ENCODE measurements at places on chromosomes 6 and 20.

GRCh38 chr6:135188718-135189117, 7.6 kb downstream of the MYB start:
- no peak for DNase-seq

- peak; percentile 17 for DNase-seq
These were observed at the start of gene EEF1A2 for GRCh38 chr20:63498960-63499337. Gene EEF1A2, minus strand, starts transcription at chr20:63499083. Its CDS starts 1,320 bp downstream, at chr20:63497763.

DNA sequence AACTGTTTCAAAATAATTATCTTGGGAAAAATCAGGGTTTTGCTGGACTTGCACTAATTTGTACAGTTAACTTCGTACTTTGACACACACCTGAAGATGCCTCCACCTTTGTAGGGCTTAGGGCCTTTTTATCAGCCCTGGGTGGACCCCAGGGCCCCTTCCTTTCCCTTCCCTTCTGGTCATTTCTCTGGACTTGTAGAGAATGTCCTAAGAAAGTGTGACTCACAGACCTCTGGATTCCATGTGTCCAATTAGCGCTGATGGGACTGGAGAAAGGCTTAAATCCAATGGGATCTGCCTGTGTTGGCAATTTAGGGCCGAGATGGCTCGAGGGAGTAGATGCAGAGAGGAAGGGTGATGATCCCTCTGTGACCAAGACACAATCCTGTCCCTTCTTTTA, 9.3 kb downstream of the TRIM15 start:
- DNase-seq = no peak

GRCh38 chr20:50308513-50309279, 118.1 kb downstream of the CEBPB start:
- no peak for DNase-seq

DNA sequence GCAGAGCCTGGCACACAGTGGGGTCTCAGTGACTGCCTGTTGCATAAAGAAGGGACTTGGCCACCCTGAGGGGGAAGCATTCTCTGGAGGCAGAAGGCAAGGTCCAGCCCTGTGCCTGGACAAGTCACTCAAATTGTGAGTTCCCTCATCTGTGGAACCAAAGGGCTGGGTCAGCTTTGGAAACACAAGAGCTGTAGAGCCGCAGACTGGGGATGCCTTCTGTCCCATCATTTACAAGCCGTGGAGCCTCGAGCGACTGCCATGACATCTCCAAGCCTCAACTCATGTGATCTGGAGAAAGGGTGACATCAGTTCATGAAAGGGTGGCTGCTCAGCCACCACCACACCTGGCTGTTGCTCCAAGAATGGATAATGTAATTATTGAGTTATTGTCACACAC, 20.4 kb upstream of the SIRPD start:
- no peak for DNase-seq

DNA sequence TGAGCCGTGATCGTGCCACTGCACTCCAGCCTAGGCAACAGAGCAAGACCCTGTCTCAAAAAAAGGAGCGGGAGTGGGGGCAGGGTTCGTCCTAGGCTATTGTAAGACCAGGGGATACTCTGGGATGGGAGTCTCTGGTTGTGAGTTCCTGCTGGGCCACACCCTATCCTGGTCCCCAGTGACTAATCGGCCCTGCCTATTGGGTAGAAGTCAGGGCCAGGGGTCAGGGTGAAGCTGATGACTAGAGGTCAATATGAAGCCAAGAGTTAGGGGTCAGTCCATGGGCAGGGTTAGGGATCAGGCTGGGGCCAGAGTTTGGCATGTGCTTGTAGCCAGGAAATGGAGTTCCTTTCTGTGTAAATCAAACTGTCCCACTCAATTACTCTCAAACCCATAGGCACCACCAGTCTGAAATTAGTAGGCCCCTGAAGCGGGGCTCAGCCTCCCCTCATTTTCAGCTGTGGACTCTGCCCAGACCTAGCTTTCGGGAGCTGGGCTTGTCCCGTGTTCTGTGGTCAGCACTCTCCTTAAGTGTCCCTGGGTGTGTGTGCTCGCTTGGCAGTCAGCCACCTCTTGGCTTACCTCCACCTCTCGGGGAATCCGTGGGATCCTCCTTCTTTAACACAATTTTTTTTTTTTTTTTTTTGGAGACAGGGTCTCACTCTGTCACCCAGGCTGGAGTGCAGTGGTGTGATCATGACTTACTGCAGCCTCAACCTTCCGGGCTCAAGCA, 1.8 kb downstream of the HSPA12B start:
- DNase-seq = no peak

DNA sequence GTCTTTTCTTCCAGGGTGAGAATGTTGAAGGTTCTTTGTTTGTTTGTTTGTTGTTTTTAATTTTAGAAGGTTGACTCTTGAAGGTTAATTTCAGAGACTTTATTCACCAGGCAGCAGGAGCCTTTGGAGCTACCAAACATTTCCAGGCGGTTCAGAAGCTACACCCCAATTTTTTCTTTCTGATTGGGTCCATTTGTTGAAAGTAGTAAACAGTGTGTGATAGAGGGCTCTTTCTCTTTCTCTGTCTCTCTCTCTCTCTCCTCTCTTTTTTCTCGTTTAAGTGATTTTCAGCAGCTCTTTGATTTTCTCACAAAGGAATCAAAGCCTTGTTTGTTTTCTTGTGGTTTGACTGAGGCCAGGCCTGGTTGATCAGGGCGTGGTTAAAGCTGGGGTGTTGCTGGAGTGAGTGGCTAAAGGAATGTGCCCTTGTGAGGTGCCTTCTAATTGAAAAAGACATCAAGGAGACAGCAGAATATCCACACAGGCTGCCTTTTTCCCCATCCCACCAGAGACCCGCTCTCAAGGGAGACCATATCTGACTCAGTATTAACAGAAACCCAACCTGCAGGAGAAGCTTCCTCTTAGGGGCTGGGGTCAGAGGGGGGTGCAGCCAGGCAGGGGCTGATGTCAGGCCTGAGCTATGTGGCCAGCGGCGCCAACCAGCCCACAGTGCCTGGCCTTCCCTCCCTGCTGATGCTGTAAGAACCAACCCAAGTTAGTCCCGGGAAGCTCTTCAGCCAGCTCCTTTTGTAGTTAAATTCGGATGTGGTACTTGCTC, 40.4 kb upstream of the NAA20 start:
- DNase-seq = no peak

- peak; percentile 36 for DNase-seq
These were observed 133.9 kb upstream of the BEND6 start for GRCh38 chr6:56821005-56821432.

DNA sequence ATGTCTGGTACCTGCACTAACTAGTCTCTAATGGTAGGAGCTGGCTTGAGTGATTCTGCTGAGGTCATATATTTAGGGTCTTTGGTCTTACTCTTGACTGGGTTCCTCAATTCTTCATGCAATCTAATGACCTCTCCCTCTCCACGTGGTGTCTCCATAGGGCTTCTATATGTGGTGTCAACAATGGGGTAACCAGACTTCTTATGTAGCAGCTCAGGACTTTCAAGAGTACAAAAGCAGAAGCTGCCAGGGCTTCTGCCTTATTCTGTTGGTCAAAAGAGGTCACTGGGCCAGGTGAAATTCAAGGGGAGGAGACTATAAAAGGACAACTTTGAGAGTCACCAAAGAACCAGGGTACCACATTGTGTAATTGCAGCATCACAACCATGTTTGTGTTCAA, 54.3 kb downstream of the NUS1 start:
- no peak for DNase-seq

Measured in NCI-H2081 (cell line).